ENCODE measurements at places on chromosomes 7 and 10.

DNA sequence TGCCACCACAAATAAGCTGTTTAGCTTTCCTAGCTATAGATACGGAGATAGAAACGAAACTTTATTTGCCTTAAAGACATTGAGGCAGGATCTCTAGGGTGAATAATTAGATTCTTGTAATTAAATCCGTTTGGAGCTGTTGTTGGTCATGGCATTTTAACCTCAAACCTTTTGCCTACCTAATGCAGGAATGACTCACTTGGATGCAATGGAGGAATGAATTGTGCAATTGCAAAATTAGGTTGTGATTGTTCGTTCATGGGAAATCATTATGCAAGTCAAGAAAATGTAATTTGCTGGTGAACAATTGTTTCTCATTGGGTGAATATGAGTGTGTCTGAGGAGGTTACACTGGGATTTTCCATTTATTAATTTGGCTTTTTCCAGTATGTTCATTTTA, 703.5 kb downstream of the GATA3 start:
- no peak for DNase-seq

DNA sequence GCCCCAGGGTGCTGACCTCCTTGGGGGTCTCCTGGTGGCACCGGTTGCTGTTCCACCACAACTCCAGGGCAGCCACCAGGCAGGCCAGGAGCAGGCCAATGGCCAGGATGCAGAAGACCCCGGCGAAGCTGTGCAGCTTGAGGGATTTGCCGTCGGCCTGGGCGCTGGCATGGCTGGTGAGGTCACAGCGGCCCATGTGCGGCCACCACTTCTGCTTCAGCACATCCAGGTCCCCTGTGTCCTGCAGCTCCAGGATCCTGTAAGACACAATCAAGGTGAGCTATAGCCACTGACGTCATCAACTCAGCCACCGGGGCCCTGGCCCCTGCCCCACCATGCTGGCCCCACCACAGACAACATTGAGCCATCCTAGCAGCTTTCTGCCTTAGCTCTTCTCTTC, 753.2 kb downstream of the GRID1 start:
- DNase-seq, result no peak

DNA sequence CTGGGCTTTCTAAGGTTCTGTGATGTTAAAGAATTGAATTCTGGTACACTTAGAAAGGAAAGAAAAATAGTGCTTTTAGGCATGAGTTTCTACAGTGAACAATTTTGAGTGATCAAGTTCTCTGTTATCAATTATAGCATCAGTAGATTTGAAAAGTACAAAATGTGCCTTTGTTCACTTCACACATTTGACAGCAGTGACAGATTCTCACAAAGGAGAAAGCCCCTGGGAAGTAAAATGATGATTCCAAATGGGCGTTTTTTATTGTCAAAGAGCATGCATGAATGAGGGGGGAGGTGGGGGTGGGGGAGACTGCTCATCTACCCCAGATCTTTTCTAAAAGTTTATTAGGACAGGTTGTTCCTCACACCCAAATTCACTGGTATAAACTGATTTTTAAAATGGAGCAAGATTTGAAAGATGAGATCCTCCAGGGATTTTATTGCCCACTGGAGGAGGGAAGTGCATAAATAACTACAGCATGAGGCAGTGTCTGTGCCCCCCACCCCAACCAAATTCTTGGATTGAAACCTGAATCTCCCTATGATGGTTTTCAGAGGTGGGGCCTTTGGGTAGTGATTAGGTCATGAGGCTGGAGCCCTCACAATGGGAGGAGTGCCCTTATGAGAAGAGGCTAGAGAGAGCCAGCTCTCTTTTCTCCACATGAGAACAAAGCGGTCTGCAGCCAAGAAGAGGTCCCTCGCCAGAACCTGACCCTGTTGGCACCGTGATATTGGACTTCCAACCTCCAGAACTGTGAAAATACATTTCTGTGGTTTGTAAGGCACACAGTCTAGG, 79.5 kb downstream of the AOAH start:
- no peak for DNase-seq

DNA sequence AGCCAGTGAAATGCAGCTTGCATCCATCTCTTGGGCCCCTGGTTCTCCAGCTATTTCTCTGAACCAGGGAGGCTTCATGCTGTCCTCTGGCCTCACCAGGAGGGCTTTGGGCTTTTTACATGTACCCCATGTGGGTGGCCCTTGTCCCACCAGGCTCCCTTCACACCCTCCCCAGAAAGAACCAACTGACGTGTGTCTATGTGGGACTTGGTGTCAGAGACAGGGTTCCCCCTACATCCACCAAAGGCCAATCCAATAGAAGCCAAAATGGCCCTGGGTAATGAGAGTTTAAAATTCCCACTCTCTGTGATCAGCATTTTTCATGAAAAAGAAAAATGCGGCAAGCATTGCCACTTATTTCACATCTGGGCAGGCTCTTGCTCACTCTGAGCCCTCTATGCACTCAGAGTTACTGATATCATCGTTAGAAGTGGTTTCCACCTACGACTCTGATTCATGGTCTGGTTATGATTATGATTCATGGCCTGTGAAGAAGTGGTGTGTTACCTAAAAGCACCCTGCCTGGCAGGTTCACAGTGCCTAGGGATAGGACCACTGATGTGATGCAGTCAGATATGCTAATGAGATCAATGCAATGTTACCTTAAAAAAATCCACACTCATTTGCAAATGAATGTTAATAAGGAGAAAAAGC, 133.5 kb downstream of the BUB3 start:
- DNase-seq, result peak; percentile 70

- DNase-seq, result peak; percentile 93
Observed at GRCh38 chr7:63900394-63901203, 98.0 kb upstream of the ZNF722 start.

GRCh38 chr7:16944936-16945335, 63.2 kb upstream of the AGR3 start:
- DNase-seq, result no peak

GRCh38 chr7:6346581-6346980, 74.2 kb upstream of the CYTH3 start:
- no peak for DNase-seq

DNA sequence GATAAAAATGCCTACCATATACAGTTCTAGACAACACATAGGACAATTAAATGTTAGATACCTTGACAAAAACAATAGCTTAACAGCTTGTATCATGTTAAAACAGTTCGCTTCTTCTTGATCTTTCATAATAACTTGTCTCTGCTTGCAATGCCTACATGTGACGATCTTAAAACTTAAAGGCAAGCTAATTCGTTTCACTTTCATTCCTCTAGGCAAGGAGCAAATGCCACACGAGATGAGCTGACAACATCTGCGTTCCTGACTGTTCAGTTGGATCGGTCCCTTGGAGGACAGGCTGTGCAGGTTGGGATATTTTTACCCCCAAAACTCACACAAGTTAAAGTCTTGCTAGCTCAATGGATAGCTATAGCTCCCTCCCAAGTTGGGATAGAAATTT, 51.6 kb upstream of the ARL4A start:
- no peak for DNase-seq

DNA sequence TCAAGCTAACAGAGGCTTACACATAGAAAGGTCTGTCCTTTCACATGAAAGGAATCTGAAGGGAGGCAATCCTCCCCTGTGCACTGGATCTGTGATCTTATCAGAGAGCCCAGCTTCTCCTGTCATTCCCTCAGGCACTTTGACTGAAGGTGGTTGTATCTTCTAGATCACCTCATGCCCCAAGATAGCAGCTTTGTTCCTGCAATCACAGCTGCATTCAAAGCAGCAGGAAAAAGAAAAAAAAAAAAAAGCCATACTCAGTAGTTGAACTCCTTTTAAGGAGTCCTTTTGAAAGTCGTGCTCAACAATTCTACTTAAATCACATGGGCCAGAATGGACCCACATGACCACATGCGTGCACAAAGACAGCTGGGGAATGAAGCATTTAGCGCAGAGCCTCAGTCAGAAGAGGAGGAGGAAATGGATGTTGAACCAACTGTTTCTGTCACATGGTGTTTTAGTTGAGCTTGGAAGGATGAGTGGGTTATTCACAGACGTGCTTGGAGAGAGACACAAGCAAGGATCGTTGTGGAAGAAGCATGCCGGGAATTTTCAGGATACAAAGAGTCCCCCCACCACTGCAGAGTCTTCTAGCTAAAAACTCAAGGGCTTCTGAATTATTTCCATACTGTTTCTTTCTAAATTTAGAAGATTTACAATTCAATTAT, 13.0 kb upstream of the PFKP start:
- DNase-seq, result no peak

All from activated CD4-positive, alpha-beta T cell treated with anti-CD3 and anti-CD28 coated beads for 48 hours (primary cell).